ENCODE measurements at places on chromosomes 3 and 15. TPM values are rescaled to one million over a fixed set of nuclear protein-coding genes. Genes with fewer than 3 reads are reported as not detected.

Gene GPR160
- total RNA-seq = not detected

Gene CILP
- 0.79 TPM for total RNA-seq

Gene PCOLCE2
- total RNA-seq = 122 TPM

Gene ADGRG7
- total RNA-seq = not detected

Gene EBLN2
- total RNA-seq = 3.3 TPM

Gene GOLGA6L7
- total RNA-seq = not detected

Gene ZBBX
- not detected for total RNA-seq

Gene WNT7A
- not detected for total RNA-seq

Gene INO80
- 16.7 TPM for total RNA-seq

Gene IQGAP1
- total RNA-seq = 83.8 TPM

Gene GABRR3
- total RNA-seq = not detected

Gene KCNMB3
- total RNA-seq = 0.94 TPM

Gene CSNK1G1
- total RNA-seq = 20.3 TPM

Gene NDN
- total RNA-seq = 36.9 TPM

Gene CLRN1
- total RNA-seq = not detected

Gene ATP13A4
- total RNA-seq = 1.3 TPM

Gene TRH
- not detected for total RNA-seq

Gene IGSF11
- 0.09 TPM for total RNA-seq

Gene NGLY1
- 20.0 TPM for total RNA-seq

Gene CTXN2
- not detected for total RNA-seq
